SK-N-MC (cell line): ENCODE measurements at places on chromosomes 1 and 21.

GRCh38 chr21:45533361-45533845 lies 8.8 kb downstream of the SLC19A1 start:
- no peak for DNase-seq

DNA sequence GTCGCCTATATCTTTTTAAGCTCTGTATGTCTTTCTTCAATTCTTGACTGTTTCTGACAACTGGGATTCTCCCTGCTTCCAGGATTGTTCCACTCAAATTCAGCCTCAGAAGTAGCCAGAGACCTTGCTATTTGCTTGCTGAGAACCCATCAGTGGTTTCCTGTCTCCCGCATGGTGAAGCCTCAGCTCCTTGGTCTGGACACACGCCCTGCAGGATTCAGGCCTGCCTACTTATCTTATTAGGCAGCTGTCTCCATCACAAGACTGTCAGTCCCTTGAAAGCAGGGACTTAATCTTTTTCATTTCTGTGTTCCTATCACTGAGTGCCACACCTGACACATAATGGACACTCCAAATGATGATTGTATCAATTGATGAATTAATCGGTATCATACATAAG lies 175.3 kb downstream of the PLPP3 start:
- no peak for DNase-seq

- no peak for DNase-seq
These were observed 123.9 kb upstream of the VAMP3 start for GRCh38 chr1:7646981-7647901.

DNA sequence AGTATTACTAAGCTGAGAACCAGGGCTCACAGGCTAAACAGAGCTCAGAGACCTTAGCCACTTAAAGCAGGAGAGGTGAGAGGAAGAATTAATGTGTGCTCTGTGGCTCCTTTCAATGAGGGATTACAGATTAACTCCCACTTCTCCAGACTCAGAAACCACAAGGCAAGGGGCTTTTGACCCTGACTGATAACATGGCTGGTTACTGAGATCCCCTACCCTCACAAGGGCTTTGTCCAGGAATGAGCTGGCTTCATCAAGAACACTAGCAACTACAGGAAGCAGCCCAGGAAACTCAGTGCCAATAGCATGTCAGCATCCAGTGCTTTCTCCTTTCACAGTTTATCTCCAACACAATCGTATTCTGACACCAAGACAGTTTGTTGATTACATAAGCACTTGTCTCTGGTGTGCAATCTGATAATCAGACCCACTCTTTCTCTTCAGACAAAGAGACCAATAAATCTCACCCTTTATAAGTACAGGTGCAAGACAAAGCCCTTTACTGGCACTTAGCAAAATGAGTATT lies 38.8 kb downstream of the ERI3 start:
- DNase-seq, result no peak

DNA sequence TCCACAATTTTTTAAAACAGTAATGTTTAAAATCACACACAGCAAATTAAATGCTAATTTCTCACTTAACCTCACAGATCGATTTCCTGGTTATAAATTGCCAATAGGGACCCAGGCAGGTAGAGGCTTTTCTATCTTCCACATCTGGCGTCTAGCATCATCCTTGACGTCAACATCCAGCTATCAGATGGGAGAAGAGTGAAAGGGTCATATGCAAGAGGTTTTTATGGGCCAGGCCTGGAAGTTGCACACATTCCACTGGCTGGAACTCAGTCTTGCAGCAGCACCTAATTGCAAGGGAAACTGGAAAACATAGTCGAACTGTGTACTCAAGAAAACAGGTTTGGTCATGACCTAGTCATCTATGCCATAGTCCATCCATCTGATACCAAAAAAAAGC lies 6.0 kb upstream of the EEIG2 start:
- no peak for DNase-seq

DNA sequence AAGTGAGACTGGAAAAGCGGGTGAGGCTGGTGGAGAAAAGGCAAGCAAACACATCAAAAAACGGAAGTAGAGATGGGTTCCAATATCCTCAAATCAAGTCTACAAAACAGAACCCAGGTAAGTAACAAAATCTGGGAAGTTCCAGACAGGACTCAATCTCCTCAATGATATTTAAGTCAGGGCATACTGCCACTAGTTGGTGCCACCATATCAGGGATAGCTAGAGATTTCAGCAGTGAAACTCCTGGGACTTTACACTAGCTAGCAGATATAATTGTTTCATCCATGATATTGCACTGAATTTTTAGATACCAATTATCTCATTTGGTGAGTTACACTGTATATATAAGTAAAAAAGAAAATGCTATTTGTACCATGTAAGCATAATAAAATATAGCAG lies 52.0 kb downstream of the EYA3 start:
- DNase-seq, result no peak

GRCh38 chr1:63705078-63705477 lies 68.7 kb upstream of the ROR1 start:
- no peak for DNase-seq

DNA sequence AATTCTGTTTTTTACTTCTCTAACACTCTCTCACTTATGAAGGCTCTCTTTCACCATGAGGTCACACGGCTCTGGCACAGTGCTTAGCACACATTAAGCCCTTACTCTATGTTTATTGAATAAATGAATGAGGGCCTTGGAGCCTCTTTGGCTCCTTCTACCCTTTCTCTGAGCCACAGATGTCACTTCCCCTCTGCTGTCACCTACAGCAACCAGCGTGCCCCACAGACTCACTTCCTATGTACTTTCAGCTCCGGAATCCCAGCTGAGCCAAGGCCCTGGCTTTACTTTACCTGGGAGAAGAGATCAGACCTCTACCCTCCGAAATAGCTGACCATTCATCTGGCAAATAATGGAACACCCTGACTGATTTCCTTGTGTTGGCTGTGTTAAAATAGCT lies 53.7 kb upstream of the HMCN1 start:
- DNase-seq, result no peak

- DNase-seq, result no peak
These were observed 4.9 kb downstream of the PRKAB2 start for GRCh38 chr1:147167365-147167764.

DNA sequence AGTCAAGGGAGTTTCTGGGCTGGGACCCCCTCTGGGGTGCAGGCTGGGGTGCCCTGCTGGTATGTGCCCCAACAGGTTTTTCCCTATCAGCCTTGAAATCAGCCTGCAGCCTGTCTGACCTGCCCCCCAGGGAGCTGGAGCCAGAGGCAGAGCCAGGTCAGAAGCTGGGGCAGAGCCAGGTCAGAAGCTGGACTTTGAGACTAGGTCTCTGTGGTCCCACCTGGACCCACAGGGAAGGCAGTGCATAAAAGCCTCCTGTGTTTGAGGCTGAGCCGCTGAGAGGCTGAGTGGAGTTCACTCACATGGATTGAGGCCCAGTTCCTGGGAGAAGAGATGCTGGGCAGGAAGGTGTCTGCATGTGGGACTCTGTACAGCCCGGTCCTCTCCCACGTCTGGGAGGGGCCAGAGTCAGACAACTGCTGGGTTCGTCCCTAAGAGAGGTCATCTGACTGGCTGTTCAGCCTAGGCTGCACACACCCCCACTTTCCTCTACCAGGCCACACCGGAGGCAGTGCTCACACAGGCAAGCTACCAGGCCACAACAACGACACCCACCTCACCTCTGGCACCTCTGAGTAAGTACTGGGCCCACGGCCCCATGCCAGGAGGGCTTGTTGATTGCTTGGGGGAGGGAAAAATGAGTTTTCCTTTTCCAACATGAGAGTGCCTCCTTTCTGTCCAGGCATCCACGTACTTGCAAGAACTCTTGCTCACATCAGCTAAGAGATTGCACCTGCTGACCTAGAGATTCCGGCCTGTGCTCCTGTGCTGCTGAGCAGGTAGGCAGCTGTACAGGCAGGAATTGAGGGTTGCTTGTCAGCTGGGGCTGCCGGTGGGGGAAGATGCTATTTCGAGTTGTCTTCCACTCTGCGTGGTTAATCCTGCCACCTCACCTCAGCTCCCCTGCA lies at the start of gene ANXA9:
Gene ANXA9 (plus strand): TSS at position 488 of the 908 bp plus-strand sequence. CDS start 814 bp downstream, outside the sequence.
- DNase-seq, result no peak

DNA sequence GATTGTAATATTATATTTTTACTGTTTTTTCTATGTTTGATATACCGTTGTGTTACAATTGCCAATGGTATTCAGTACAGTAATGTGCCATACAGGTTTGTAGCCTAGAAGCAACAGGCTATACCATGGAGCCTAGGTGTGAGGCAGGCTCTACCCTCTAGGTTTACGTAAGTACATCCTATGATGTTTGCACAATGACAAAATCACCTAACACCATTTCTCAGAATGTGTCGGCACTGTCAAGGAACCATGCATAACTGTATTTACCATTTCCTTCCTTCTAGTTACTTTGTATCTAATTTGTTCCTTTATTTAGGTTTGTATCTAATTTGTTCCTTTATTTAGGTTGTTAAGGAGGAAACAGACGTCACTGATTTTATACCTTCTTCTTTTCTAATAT lies 9.9 kb downstream of the NPHP4 start:
- no peak for DNase-seq

DNA sequence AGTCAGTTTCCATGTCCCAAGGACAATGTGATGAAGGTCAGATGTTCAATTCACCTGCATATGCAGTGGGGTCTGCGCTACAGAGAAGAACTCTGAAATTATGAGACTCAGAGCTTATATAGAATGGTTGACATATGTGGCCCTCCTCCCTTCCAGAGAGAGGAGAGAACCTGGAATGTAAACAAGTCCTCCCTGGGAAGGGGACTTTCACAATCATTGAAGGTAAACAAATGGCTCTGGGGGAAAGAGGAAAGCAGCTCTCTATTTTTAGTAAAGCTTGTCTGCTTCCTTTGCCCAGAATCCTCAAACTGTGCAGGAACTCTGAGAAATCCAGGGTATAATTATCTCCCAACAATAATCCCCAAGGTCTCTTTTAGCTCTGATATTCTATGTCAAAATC lies 9.8 kb downstream of the OVGP1 start:
- no peak for DNase-seq

GRCh38 chr1:94031591-94031990 lies 89.4 kb downstream of the ABCA4 start:
- no peak for DNase-seq

- DNase-seq, result no peak
These were observed 25.0 kb downstream of the TATDN3 start for GRCh38 chr1:212816567-212817278.

GRCh38 chr1:184465489-184466146 lies 78.8 kb downstream of the C1orf21 start:
- DNase-seq, result no peak

DNA sequence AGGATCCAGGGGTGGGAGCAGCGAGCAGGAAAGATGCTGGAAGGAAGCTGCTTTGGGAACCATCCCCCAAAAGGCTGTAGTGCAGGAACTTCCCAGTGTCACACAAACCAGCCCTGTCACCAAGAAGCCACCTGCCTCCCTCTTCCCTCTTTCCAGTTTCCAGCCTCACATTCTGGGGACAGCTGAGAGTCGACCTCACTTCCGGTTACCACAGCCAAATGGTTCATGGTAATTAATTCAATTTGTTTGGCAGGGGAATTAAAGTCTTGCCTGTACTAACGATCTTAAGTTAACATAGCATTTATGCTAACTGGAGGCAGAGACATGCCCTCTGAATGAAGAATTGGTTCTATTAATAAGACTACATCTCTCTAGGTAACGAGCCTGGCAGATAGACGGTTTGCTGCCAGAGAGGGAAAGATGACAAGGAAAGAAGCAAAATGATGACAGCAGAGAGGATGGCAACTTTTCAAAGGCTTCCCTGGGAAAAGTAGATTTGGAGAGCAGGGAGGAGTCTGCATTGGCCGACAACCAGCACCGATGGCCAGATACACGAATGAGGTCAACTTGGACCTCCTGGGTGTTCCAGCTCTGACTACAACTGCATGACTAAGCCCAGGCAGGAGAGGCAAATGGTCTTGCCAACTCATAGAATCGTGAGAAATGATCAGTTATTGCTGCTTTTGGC lies 64.1 kb downstream of the TMCO4 start:
- DNase-seq, result no peak

DNA sequence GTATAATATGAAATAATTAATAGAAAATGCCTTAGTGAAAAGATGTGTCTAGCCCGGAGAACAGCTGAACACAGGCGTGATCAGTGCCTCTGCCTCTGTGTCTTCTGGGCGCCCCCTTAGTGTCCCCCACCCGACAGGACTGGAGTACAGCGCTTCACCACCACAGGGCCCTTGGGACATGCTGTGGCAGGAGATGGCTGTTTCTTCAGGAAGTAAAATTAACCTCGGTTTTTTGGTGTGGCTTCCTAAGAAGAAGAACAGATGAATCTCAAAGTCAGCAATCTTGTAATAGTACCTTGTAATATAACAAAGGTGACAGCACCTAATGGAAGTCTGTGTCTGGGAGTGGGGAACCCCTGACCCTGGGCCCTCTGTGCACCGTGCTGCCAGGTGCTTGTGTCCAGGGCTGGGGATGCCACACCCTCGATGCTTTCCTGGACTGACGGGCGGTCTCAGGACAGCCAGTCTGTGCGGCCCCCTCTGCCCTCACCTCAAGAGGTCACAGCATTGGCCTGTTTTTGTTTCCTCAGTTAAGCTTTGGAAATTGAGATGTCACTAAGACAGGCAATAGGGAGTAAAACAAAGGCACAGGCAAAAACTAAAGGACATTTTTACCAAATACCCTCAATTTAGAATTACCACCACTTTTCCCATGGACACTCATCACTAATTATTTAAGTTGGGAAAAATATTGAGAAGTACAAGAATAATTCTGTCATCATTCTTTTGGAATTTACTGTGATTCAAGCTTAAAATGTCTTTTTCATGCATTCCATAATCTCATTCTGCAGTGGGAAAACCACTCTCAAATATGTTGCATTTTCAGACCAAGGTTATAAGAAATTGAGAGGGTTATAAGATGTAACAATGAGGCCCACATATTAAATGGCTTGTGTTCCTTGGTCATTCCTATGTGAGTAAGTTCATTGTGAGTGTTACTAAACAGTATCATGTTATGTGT lies 79.3 kb downstream of the ADARB1 start:
- DNase-seq, result no peak

DNA sequence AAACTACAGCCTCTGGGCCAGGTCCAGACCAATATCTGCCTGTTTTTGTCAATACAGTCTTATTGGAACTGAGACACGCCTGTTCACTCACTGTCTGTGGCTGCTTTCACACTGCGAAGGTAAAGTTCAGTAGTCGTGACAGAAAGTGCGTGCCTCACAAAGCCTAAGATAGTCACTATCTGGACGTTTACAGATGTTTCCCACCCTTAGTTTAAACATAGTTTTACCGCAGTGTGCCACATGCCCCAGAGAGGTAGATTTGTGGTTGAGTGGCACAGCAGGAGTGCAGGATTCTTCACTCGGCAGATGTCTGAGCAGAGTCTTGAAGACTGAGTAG lies 61.9 kb downstream of the NFASC start:
- no peak for DNase-seq

- no peak for DNase-seq
These were observed 24.1 kb downstream of the SUSD4 start for GRCh38 chr1:223339861-223340260.
